ENCODE measurements at places on chromosomes 5 and 9.

- DNase-seq: no peak
These were observed 155.5 kb downstream of the PALM2AKAP2 start for GRCh38 chr9:109935406-109936087.

- DNase-seq: no peak
These were observed 8.3 kb upstream of the RETREG1 start for GRCh38 chr5:16625096-16625495.

DNA sequence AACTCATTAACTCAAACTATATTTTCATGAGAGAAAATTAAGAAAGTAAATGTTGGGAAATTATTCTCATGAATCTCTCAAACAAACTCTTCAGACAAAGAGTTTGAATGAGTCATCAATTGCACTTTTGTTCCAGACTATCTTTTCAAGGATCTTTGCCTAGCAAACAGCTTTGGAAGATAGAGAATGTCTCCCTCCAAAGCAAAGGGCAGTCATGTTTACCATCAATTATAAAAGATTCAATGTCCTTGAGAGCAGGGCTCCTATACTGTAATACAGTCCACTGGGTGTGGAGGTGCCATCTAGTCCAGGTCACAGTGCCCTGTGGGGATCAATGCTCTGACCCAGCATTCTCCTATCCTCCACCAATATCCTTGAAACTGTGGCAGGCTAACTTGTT lies 1429.3 kb downstream of the EFNA5 start:
- DNase-seq: no peak

GRCh38 chr5:151569132-151570046 lies 21.7 kb downstream of the FAT2 start:
- no peak for DNase-seq

GRCh38 chr9:135010921-135011320 lies 76.5 kb upstream of the OLFM1 start:
- no peak for DNase-seq

DNA sequence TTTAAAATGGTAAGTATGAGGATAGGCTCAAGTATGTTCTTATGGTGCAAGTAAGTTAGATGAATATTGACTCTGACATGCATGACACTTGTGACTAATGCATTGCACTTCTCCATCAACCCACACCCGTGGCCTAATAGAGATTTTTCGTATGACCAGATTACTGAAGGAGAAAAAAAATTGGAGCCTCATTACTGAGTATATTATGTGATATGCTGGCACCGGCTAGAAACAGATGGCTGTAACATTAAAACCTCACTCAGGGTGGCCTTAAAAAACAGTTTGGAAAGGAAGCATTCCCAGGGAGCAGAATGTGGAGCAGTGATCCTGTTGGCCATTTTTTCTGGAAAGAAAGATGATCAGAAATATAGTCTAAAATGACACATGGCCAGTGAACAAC lies 766.4 kb downstream of the PRELID2 start:
- DNase-seq: no peak

GRCh38 chr5:2015124-2015848 lies 132.6 kb upstream of the IRX4 start:
- DNase-seq: no peak

DNA sequence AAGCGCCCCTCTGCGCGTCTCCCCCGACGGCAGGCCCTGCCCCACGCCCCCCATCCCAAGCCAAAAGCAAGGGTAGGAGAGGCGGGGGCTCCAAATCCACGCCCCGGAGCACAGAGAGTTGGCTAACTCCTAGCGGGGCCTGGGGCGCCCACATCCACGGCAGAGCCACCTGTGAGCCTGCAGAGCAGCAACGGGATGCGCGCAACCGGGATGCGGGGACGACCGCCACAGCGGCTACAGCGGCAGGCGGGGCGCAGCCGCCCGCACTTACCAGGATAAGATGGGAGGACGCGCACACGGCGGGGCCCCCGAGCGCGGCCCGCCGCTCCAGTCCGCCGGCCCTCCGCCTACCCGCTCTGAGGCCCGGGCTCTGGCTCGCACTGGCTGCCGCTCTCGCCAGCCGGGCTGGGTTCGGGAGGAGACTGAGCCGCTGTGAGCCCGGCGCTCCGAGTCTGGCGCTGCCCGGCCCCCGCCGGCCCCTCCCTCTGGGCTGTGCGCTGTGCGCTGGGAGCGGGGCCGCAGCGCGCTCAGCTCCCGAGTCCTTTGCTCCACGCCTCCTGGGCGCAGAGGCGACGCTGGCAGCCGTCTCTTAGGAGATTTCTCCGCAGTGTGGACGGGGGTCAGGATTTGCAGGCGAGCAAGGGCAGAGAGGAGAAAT lies at the start of gene SLC24A2:
SLC24A2 (minus strand) TSS at position 424 of the 658 bp plus-strand sequence.
- no peak for DNase-seq

DNA sequence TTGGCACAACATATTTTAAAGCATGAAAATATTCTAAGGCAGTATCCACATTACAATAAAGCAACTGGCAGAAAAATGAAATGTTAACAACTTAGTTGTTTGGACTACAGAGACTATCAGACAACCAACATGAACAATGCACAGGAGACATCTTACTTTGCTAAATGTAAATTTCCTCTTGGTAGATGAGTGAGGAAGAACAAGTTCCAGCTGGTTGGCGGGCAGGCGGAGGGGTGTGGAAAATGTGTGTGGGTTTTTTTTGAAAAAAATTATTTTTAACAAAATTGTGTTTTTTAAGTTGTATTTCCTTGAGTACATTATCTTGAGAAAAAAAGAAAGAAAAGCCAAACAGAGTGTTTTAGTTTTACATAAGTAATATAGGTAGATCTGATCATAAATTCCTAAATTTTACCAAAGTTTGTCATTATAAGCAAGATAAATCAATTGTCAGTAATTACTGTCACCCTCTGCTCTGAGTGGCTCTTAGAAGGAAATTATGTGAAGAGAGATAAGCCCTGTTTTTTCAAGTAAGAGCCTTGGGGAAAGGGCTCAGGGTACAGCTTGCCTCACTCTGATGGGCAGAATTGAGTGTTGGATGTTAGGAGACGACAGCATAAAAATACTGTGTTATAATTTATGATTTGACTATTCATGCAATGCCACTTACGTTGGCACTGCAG lies 42.5 kb downstream of the TMEM167A start:
- no peak for DNase-seq

DNA sequence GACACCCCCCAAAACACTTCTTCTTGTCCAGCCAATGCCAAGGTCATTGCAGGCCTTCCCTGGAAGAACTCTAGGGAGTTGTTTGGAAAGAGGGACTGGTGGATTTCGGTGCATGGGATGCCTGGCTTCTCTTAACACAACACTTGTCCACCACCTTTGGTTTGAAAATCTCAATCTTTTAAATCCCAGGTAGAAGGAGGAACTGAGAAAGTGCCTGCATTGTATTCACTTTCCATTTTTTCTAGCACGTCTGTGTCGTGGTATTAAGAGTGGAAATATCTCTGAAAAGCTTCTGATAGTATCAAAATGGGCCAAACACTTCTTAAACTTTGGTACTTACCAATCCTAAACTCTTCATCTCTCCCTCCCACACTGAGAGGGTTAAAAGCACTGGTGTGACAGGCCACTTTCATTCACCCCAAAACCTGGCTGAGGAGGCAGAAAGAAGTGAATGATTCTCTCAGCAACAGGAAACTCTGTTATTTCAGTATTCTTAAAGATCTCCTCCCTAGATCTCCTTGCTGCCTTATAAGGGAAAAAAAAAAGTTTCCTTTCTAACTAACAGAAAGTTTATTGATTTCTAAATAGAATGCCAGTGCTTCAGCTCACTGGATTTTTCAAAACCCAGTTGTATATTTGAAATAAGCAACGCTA lies 3.9 kb upstream of the NFIB start:
- no peak for DNase-seq

- DNase-seq: no peak
These were observed 1.2 kb downstream of the CORO2A start for GRCh38 chr9:98191181-98191608.

DNA sequence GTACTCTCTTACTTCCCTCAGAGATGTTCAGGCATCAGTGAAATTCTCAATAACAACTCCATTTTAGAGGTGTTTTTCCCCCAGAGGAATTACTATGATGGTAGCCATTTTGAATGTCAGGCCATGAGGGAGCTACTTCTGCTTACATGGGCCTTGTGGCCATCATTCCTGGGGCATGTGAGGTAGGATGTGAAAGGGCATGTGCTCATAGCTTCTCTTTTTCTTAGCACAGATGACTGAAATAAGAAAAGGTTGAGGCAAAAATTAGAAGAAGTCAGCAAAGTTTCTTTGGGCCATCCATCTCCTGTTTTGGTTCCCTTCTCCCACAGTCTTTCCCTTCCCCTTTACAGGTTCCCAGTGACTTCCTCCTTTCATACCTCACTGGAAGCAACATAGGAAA lies 68.8 kb downstream of the FEM1C start:
- no peak for DNase-seq

DNA sequence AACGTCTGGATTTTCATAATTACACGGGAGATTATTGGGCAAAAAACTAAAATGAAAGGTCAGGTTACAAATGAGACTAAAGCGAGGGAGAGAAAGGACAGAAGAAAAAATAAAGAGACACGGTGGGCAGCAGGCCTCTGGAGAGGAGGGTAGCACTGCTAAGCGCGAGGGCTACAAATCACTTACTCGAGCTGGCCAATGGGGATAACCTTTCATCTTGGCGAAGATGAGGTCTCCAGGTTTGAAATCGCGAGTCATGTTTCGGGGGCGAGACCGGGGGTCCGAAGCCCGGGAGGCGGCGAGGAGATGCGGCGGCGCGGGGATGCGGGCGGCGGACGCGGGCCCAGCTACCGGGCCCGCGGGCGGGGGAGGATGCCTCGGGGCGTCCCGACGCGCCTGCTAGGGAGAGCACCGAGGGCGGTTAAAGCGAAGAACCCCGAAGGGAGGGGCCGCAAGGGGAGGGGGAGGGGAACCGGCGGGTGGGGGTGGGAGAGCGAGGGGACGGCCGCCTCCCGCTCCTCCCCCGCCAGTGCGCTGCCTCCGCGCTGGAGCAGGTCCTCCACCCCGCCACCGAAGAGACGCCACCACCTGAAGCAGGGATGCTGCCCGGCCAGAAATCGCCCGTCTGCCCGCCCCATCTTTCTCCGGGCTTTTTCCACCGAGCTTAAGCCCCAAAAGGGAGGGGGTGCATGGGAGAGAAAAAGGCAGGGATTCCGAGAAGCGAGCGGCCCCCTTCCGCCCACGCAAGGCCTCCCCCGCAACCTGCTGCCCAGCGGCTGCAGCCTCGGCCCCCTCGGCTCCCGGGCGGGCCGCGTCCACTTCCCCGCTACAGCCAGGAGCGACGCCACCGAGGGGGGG lies 610 bp downstream of the PSIP1 start:
- DNase-seq: no peak

GRCh38 chr5:119168401-119168800 lies 97.5 kb downstream of the DMXL1 start:
- DNase-seq: no peak

DNA sequence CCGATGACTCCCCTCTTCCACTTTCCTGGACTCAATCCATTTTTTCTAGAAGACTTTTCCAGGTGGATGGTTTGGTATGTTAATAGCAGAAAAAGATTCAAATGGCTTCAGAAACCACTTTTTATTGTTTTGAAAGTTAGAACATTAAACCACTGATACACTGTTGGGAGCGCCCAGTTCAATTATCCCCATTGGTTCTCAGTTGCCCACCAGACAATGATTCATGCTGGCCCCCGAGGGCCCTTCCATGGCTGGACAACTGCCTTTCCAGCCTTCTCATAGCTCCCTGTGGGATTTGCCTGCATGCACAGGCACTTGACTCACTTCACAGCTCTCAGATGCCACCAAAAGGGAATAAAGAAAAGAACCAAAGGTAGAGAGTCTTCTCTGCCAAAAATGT lies 21.3 kb upstream of the ANKRD34B start:
- DNase-seq: no peak

DNA sequence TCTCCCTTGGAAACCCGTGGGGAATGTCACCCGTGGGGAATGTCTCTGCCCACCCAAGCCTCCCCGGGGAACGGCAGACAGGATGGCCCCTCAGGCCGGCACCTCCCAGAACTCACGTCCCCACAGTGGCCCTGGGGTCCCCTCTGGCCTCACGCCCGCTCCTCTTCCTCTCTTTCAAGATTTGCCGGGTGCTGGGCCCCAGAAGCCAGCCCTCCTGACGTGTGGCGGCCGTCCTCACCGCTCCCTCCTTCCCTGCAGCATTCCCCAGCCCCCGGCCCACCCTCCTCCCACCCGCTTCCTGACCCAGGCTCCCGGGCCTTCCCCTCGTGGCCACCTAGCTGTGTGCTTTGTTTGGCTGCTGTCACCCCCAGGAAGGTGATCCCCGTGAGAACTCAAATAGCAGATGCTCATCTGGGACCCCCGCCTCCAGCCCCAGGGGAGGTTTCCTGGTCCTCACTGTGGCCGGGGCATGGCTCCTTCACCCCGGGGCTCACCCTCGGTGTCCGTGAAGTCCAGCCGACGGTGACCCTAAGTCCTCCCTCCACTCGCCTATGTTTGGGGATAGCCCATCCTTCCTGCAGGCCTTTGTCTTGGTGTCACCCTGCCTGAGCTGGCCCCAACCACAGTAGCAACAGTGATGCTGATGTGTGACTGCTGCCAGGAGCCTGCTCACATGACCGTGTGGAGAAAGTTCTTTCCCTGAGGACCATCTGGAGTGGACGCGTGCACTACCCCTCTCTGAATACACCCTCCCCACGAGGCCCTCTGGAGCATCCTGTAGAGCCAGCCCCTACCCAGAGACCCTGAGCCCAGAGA lies 163.3 kb upstream of the IER5L start:
- DNase-seq: no peak

- DNase-seq: no peak
These were observed 53.7 kb downstream of the RGMB start for GRCh38 chr5:98827161-98827560.

DNA sequence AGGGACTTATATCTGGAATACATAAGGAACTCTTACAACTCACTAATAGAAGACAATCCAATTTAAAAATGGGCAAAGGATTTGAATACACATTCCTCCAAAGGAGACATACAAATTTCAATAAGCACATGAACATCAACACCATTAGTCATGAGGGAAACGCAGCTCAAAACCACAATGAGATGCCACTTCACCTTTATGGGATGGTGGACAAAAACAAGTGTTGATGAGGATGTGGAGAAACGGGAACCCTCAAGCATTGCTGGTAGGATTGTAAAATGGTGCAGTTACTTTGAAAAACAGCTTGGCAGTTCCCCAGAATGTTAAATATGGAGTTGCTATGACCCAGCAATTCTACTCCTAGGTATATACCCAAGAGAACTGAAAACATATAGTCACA lies 72.7 kb upstream of the IER5L start:
- DNase-seq: no peak

DNA sequence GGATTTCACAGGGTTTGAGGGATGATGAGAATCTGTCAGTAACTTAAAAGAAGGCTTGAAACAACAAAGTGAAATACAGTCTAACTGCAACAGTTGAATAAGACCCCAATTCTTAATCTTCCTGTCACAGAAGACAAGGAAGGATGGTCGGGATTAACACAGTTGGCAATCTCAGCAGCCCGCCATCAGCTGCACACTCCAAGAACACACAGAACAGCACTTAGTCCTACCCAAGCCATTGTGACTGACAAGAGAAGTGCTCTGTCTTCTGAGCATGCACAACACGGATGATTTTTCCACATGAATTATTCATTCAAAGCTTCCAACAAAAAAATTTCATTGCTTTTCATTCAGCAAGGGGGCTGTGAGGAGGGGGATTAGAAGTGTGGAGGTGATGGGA lies 576.1 kb downstream of the TLE4 start:
- DNase-seq: no peak
